Myocyte (in vitro differentiated cells): ENCODE measurements at places on chromosomes 12 and 14.

GRCh38 chr12:45611495-45611894, 118.0 kb upstream of the ARID2 start:
- DNase-seq, result no peak

DNA sequence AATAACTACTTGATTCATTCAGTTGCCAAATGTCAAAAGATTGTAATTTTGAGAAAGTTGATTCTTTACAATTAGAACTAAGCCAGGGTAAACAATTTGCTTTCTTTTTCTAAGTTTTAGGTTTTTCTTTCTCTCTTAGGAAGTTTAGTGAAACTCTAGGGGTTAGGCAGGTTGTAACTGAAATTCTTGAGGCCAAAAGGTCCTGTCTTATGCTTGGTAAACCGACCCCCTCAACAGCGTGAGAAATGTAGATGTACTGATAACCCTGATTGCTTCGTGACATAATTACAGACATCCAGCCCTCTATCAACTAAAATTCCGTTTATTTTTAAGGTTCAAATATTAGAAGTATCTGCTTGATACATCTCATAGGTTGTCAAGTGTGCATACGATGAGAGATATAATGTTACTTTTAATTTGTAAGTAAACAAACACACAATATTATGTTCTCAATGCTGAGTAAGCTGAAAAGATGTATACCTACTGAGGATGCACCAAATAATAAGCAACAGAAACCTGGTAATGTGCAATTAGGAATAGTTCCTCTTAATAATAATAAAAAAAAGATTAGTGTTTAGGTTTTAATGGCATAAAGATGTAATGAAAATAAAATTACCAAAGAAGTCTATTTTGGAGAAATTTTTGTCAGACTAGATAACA, 7.2 kb downstream of the FUT8 start:
- no peak for DNase-seq

- no peak for DNase-seq
Measured at GRCh38 chr14:22801716-22802115, 13.5 kb downstream of the SLC7A7 start.

DNA sequence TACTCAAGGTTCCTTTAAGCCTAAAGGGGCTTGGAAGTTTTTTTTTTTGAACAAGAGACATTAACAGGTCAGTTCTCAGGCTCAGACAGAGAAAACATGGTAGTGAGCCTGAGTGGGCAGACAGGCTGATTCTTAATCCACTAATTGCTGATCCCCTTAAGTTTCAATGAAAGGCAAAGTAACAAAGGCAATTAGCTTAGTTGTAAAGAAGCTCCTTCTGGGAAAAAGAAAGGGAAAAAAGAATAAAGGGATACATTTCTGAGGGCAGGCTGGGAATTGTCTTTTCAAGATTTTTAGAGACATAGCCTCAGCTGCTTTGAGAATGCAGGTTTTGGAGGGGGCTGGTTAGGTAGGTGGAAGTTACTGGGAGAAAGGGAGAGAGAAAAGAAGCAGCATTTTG, 133.8 kb downstream of the CFAP54 start:
- DNase-seq, result no peak

DNA sequence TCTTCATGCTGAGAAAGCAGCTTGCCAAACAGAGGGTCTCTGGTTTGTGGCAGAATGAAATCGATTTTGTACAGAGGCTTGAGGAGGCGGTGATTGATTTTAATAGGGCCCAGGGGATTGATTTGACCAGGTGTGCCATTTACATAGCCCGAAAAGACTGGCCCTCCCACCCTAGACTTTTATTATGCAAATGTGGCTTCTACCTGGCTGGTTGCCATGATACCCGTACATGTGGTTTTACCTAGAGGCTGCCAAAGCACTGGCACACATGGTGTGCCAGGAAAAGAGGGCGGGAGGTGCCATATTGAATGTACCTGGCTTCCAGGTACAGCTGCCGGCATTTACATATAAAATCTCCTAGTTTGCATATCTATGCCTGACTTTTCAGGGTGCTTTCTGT, 18.0 kb upstream of the GUCY2C start:
- DNase-seq, result no peak

GRCh38 chr12:127270193-127270592, 996.8 kb upstream of the TMEM132C start:
- no peak for DNase-seq

- DNase-seq, result no peak
Measured at GRCh38 chr14:85409481-85410210, 120.3 kb upstream of the FLRT2 start.

DNA sequence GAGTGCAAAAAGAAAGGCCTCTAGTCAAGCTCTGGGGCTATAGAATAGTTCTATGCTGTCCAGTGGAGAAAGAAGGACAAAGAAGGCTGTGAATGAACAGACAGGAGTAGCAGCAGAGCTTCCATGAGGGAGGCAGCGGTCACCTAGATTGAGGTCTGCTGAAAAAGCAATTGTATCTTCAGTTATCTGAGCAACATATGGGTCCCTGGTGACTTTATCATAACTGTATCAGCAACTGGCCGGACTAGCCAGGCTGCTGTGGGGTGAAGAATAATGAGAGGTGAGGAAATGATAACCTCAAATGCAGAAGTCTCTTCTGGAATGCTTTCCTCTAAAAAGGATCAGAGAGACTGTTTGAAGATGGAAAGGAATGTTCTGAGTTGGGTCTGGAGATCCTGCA, 971.3 kb upstream of the TMEM132C start:
- DNase-seq, result no peak

DNA sequence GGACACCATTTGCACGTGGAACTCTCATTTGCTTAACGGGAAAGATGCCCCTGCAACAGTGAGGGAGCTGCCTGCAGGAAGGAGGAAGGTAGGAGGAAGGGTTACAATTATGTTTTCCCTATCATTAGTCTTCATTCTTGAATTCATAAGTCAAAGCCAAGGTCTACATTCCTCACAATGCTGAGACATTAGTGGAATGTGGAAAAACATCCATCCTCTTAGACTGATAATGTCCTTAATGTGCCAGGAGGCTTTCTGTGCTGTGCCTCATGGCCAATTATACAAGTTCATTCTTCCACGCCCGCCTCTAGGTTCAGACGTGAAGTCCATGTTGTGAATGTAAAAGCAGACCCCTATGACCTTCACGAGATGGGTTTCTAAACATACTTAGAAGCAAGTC, 1212.4 kb upstream of the TMEM132C start:
- no peak for DNase-seq

GRCh38 chr14:66247662-66248193, 238.4 kb upstream of the CCDC196 start:
- no peak for DNase-seq

- DNase-seq, result peak; percentile 49
Measured at GRCh38 chr12:7645395-7646177, 20.1 kb downstream of the APOBEC1 start.

GRCh38 chr14:80973931-80974641, 18.7 kb downstream of the TSHR start:
- peak; percentile 65 for DNase-seq

DNA sequence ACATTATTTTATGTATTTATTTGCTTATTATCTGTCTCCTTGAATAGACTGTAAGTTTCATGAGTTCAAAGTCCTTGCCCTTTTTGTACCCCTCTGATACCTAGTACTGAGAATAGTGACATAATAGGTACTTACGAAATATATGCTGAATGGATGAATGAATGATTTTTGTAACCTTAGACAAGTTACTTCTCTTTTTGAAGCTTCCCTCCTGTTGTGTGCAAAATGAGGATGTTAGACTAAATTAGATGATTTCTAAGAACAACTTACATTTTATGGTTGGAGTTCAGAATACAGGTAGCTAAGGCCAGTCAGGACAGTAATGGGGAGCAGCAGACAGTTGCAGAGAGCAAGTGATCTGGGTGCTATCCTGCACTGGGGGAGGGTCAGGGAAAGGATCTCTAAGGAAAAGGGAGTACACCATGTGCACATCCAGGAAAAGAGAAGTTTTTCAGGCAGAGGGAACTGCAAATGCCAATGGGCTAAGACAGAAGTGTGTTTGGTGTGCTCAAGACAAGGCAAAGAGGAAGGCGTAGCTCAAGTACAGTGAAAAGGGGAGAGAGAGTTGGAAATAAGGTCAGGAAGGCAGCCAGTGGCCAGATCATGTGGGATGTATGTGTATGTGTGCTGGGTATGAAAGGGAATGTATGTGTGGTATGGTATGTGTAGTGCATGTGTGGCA, 59.4 kb upstream of the AMIGO2 start:
- DNase-seq, result no peak

DNA sequence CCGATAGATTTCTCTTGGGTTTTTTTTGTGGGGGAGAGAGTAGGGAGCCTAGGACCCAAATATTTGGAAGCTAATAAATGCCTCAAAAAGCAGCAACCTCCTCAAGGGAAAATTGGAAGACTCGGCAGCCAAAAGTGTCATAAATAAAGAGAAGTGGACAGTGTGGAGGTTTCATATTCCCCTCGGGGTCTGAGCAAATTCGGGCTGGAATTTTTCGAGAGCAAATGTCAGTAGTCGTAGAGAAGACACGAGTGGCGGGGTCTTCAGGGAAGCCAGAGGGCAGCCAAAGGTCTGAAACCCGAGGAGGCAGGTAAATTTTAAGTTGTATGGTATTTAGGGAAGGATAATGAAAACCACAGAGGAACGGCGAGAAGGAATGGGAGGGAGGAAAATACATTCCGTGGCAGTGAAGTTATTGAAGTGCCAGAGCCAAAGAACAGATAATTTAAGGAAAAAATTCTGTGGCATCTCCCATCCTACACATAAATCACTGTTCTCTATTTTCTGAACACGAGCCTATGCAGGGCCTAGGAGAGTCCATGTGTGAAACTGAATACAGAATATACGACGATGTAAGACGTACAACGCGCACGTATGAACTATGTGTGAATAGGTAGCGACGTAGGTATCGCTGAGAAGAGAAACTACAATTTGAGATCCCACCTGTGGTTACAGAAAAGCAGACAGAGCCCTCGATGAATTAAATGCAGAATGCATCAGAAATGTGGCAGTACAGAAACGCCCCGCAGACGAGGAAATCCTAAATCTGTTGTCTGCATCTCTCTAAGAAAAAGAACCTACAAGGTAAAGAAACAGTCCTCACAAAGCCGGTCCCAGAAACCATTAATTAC, 12.9 kb downstream of the BCL11B start:
- no peak for DNase-seq

DNA sequence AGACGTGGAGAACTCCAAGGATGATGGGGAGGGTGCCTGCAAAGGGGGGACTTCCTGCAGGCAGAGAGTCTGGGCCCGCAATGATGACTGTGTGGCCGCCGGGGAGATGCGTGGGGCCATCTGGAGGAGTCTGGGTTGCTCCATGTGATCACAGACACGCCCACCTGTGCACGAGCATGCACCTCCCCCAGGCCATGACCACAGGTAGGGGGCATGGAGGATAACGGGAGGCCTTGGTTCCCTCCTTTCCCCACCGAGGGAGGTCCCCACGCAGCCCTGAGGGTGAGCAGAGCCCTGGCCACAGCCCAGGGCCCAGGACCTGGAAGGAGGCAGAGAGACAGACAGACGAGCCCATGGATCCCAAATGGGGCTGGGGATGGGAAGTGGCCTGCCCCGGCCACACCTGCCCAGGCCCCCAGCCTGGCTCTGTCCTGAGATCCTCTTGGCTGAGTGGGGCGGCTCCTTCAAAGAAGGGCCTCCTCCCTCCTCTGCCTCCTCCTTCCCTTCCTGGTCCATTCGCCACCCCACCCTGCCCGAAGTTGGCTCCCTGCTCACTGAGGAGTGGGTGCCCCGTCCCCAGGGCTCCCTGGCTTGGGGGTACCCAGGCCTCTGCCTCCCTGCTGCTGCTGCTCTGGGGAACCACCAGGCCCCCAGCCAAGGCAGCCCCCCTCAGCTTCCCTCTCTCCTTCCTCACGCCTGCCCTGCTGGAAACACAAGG, 138.2 kb downstream of the CALM1 start:
- DNase-seq, result no peak

DNA sequence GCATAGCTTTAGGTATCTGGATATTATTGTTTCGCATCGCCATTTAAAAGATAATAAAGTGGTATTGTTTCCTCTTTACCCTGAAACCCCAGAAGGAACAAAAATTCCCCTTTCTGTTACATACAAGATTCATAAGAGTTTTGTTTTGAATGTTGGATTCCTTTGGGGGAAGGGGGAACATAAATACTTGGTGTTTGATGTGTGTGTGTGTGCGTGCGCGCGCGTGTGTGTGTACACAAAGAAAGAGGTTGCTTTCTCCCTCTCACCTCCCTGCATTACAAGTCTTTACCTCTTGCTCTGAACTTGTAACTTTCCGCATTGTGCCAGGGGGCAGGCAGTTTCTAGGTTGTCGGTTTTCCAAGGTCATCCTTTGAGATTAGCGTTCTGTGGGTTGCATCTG, 76.4 kb downstream of the GPATCH2L start:
- no peak for DNase-seq

GRCh38 chr12:39252628-39253027, 190.3 kb downstream of the KIF21A start:
- no peak for DNase-seq

- DNase-seq, result peak; percentile 65
Measured at GRCh38 chr12:116015525-116015924, 262.0 kb downstream of the MED13L start.

- no peak for DNase-seq
Measured at GRCh38 chr14:92266216-92266615, 56.7 kb upstream of the SLC24A4 start.

DNA sequence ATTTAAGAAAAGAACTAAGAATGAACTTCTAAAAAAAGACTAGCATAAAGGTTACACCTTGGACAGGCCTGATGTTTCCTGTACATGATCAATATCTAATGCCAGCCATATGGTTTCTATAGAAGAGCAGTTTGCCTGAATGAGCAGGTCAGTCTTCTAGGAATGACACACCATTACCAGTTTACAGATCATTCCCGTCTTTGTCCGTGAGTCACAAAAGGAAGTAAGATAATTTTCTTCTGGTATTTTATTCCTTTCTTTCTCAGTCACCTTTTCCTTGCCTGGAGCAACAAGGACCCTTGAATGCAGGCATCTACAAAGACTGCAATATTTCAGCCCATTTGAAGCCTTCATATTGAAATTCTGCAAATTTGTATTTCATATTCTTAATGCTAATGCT, 44.6 kb upstream of the CNTN1 start:
- DNase-seq, result no peak

GRCh38 chr12:96414637-96415036, 14.4 kb upstream of the CDK17 start:
- no peak for DNase-seq

- DNase-seq, result no peak
Measured at GRCh38 chr14:96876747-96877146, 79.6 kb downstream of the VRK1 start.

- DNase-seq, result no peak
Measured at GRCh38 chr12:2693244-2693860, 101.4 kb upstream of the FKBP4 start.
